CD4-positive, alpha-beta T cell treated with Interleukin-15 for 1 hour (primary cell): ENCODE measurements at places on chromosomes 5 and 9.

DNA sequence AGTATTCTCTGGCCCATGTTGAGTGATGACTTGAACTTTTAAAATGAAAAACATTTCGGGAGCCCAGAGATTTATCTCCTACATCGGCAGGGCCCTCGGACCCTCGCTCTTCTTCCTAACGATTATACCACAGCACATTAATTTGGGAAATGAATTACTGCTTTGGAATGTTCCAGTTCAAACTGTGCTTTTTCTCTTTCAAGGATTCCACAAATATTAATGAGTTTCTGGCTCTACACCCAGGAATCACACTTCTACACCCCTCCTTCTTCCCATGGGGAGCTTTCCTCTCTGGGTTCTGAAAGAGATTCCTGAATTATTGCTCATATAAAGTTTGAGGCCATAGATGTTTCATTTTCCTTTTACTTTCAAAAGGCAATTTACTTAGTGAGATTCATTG, 41.2 kb downstream of the NSG2 start:
- DNase-seq: no peak

DNA sequence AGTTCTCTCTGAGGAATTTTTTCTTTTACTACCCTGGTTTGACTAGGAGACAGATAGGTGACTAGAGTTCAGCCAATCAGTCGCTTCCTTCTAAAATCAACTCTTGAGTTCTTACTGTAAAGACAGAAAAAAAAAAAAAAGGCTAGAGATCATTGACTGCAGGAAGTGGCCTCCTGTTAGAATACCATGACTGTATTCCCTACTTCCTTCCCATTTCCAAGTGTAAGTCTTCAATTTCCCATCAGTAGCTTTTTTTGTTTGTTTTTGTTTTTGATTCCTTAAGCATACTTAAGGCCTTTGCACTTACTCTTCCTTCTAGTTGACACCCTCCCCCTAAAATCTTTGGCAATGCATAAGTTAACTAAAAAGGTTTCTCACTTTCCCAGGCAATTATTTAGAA, 154.3 kb downstream of the HMHB1 start:
- no peak for DNase-seq

GRCh38 chr5:178545176-178545575, 45.0 kb downstream of the COL23A1 start:
- no peak for DNase-seq

DNA sequence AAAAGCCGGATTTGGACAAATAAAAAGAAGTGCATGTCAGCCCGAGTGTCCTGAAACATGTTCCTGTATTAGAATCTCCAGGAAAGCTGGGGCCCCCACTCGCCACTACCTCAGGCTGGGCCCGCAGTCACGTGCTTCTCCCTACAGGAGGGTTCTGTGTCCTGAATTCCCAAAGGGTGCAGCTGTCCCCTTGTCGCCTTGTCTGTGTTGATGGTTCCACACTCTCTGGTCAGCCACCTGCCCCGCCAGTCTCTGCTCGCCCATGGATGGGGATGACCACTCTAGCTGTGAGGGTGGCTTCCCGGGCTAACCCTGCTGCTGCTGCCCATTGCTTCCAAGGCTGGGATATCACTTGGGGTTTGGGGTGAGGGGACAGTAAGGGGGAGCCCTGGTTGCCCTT, 3.1 kb upstream of the TMEM250 start:
- no peak for DNase-seq

DNA sequence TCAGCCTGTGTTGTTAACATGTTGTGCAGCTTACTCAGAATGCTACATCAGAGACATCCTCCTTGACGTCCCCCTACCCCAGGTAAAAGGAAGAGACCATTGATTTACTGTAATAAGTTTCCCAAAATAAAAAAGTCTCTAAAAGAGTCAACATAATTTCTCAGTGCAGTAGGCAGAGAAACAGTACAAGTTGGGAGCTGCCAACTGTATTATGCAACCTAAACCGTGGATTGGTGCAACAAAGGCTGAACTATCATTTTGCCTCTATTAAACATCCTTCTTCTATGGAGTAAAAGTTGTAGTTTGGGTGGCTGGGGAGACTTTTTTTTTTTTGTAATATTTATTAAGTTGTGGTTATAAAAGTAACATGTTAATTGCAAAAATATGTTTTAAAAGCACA, 208.0 kb downstream of the NR3C1 start:
- no peak for DNase-seq

DNA sequence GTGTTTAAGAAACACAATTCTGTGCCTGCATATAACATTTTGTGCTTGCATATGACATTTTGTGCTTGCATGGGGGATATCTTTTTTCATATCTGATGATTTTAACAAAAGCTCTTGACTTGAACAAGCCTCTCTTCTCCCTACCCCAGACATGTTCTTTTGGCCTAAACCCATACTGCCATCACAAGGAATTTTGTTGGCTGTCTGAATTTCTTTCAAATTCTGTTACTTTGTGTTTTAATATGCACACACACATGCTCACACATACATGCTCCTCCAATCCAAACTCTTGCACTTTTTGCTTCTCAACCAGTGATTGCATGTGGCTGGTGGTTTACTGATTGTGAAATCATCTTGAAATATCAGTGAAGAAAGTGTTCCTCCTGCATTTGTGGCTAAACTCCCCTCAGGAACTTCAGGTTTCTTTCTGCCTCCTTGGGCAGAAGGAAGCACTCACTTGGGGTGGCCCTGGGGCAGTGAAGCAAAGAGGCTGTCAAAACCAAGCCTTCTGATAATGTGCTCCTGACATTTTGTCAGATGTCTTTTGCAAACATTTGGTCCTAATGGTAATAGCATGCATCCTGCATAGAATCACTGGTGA, 377.2 kb upstream of the KLF4 start:
- DNase-seq: no peak

DNA sequence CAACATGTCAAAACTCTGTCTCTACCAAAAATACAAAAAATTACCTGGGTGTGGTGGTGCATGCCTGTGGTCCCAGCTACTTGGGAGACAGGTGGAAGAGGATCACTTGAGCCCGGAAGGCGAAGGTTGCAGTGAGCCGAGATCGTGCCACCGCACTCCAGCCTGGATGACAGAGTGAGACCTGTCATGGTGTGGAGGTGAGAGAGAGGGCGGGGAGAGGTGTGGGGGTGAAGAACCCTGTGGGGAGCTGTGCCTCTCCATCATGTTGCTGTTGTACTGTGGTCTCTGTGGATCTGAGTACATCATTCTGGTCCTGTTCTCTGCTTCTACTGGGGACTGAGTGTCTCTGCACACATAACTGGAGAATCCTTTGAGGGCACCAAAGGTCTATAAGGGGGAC, 11.3 kb upstream of the SLC34A1 start:
- no peak for DNase-seq

DNA sequence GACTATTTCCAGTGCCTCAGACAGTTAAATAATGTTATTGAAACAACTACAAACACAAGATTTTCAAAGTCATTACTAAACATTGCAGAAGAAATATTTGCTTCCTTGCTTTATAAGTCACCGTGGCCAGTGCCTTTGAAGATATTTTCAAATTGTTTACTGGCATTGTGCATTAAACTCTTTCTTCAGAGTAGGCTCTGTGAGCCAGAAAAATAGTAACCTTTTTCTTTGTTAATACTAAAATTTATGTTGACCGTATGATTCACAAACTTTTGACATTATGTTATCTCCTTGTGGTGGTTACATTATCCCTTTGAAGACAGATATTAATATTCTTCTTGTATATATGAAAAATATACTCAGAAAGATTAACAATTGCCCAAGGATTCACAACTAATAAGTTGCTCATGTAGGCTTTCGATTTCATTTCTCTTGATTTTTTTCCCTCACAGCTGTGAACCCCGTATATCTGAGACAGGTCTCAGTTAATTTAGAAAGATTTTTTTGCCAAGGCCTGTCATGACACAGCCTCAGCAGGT, 140.1 kb downstream of the NR3C1 start:
- DNase-seq: no peak

DNA sequence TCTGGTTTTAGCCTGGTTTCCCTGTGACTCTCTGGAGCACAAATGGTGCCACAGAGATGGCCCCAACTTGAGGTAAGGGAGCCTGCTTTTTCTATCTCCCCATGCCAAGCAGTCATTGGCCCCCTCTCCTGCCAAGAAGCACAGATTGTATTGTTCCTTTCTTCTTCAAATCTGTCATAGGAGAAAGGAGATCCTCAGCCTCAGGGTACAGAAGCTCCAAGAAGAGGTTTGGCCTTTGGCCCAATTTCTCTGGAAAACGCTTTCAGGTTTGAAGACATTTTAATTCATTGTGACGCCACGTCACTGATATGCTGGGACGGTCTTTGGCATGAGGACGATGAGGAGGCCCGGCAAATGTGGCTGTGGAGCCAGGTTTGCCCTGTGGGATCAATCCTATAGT, 29.2 kb upstream of the PANK3 start:
- DNase-seq: no peak
